NCI-H2171 (cell line): ENCODE measurements at places on chromosomes 7 and 10.

DNA sequence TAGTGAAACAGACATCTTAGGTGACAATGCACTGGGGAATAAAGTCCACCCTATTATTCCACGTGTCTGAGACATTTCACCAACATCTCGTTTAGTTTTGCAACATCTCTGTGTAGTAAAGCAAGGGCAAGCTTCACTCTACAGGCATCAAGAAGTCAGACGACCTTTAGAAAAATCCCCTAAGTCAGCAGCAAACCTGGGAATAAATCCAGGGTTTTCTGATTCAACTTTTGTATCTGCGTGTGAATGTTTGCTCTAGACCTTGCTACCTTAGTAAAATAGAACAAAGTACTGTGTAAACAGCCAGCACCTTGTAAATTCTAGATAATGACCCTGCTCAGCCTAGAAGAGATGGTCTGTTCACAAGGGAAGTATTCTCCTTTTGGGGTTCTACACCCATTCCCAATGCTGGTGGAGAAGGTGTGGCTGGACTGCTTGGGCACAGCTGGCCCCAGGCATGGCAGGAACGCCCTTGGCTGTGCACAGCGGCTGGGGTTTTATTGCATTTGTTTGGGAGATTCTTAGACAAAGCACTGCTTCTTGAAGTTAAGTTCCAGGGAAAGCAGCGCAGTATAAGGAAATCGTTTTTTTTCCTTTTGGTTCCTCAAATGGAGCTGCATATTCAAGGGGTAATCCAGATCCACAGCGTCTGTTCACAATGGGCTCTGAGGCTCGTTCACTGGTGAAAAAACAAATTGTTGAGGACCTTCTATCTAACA is 38.3 kb upstream of the GALNTL5 start:
- no peak for DNase-seq

GRCh38 chr7:78510580-78511188 is 712.1 kb downstream of the PHTF2 start:
- DNase-seq: peak; percentile 30

DNA sequence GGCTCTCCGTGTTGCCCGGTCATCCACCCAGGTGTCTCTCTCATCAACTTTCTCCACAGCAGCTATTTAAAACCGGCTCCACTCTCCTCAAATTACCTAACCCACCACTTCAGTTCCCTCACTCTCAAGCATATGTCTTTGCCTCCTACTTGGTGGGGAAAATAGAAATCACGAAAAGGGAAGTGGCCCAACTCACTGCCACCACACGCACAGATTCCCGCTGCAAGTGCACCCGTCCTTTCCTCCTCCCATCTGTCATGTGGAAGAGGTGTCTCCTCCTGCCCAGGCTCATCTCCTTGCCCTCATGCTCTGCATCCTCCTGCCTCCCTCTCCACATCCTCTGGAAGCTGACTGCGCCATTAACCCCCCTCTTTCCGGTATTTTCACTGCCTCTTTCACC is 80.8 kb upstream of the MKX start:
- no peak for DNase-seq

- no peak for DNase-seq
Observed at GRCh38 chr7:47622586-47622945, 40.7 kb upstream of the TNS3 start.

DNA sequence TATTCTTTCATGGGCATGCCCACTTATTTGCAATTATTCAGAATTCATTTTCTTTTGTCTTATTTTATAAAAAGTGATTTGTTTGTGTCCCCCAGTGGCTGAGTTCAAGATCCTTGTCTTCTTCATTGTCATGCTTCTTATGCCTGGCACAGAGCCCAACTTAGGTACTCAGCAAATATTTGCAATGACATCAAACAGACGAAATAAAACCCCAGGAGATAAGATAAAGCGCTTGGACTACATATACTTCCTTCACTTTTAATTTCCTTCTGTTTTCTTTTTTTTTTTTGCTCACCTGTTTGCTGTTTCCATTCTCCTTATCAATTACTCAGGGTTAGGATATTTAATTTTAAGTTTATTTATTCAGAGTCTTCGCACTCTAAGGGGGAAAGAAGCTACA is 225.0 kb downstream of the SDHAF3 start:
- DNase-seq: no peak

DNA sequence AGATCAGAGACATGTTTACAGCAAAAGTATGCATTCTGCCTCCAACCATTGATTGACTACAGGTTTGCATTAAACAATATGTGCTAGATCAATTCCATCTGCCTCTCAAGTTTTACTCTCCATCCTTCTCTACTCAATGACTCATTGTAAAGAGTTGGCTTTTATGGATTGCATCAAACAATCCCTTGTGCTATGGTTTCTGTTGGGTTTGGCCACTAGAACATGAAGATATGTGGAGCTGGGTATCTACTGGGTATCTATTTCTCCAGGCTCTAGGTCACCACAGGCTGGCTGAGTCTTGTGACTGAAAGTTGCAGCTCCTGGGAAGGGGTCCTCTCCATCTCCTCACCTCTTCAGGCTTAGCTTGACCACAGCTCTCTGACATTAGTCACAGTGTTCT is 204.7 kb downstream of the DGKI start:
- DNase-seq: no peak

- peak; percentile 34 for DNase-seq
Observed at GRCh38 chr10:12639996-12640944, 290.9 kb downstream of the CAMK1D start.

GRCh38 chr7:139914306-139915267 is 85.5 kb downstream of the TBXAS1 start:
- DNase-seq: no peak

- DNase-seq: no peak
Observed at GRCh38 chr7:156889746-156890145, 3.2 kb downstream of the LMBR1 start.

- DNase-seq: no peak
Observed at GRCh38 chr7:104845557-104845956, 168.4 kb upstream of the KMT2E start.

GRCh38 chr10:117005527-117006055 is 604 bp upstream of the SHTN1 start:
- no peak for DNase-seq

- DNase-seq: no peak
Observed at GRCh38 chr10:80070057-80070456, 8.4 kb upstream of the TMEM254 start.

DNA sequence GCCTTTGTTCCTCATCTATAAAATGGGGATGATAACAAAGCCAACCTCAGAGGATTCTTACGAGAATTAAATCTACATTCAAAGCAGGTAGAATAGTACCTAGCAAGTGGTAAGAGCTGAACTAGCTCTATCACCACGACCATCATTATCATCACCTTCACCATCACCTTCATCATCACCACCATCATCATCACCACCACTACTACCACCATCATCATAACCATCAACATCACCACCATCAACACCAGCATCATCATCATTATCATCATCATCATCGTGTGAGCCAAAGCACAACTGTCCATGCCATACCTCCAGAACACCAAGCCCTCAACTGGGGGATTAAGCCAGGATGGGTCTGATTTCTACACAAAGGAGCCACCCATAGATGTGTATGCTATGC is 206.8 kb downstream of the GRID1 start:
- DNase-seq: no peak
